NCI-H1048 (cell line): ENCODE measurements at places on chromosomes 2 and 18.

DNA sequence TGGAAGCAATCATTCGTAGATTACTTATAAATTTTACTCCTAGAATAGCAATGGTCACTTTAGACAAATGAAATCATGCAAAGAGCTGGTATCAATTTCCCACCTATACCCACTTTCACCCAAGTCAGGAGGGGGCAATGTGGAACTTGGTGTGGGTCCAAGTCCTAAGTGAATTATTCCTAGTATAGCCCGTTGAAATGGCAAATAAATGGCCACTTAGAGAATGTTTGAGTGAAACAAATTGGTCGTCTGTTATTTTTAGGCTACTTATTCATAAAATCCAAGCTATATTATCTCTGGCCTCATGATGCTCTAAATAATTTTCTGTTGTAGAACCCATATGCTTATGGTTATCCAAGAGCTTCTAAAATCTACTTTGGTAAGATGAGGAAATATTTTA lies 98.1 kb downstream of the MYO3B start:
- DNase-seq = no peak

- no peak for DNase-seq
Observed at GRCh38 chr2:146917431-146918042, 927.3 kb upstream of the ACVR2A start.

GRCh38 chr2:88144914-88145497 lies 17.1 kb upstream of the FABP1 start:
- no peak for DNase-seq

DNA sequence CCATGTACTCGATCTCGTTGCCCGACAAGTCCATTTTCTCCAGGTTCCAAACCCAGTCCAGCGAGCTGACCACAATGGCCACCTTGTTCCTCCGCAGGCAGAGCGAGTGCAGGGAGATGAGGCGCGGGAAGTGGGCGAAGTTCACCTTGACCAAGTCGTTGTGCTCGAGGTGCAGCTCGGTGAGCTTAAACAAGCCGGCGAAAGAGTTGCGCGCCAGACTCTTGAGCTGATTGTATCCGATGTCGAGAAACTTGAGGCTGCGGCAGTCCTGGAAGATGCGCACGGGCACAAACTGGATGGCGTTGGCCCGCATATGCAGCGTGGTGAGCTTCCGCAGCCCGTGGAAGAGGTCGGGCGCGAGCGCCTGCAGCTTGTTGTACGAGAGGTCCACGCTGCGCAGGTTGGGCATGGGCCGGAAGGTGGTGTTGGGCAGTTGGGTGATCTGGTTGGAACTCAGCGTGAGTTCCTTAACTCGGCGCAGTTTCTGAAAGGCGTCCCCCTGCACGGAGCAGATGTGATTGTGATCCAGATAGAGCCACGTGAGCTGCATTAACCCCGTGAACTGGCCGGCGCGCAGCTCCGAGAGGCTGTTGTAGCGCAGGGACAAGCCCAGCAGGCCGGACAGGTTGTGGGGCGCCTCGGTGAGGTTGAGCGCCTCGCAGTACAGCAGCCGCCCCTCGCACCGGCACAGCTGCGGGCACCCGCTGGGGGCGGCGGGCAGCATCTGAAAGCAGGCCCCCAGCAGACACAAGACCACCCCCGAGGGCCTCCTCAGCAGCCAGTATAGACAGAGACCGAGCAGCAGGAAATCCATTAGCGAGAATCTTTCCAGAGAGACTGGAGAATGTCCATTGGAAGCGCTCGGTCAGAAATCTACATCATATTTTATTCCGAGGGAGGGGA lies 1.3 kb downstream of the LRRTM1 start:
- no peak for DNase-seq

- DNase-seq = no peak
Observed at GRCh38 chr18:26386002-26386401, 159.8 kb downstream of the TAF4B start.

DNA sequence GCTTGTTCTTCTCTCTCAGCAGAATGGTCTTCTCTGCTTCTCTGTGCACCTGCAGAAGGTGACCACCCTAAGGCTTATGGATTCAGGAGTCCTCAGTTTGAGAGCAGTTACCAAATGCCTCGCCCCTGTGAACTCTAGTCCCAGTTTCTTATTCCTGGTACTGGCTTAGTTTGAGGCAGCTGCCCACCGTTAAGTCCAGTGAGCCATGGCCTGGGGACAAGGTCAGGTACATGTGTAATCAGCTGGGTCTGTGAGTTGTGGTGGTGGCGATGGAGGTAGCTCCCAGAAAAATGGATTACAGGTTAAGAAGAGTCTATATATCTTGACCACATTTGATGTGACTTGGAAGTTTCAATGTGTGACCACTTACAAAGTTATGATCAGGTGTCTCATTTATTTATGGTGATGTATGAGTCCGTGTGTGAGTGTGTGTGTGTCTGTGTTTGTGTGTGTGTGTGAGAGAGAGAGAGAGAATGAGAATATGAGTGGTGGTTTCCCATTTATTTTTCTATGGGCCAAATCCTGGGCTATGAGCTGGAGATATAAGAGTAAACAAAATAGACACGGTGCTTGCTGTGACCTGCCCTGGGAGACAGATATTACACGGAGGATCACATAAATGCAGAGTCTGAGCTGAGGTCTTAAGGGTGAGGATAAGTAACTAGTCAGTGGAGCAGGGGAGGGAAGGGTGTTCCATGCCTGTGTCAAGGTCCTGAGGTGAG lies 13.0 kb upstream of the IL1RN start:
- no peak for DNase-seq

DNA sequence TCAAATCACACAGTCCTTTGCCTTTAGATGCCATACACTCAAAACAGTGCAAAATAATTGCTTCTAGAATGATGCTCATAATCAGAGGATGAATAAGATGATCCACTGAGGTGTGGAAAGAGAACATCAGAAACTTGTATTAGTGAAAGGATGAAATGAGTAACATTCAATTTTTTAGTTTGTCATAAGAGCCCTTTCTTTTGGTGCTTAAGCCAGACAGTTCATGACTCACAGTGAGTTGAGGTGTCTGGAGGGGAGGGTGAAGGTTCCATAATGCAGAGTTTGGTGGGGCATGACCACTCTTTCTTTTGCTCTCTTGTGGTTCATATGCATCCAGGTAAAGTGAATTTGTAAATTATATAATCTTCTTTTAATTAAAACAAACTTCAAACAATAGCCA lies 415.0 kb upstream of the CELF4 start:
- DNase-seq = no peak
